ENCODE measurements at places on chromosomes 11 and 22.
A peak's percentile ranks its signal among the peaks of the same experiment; 100 is the strongest.

DNA sequence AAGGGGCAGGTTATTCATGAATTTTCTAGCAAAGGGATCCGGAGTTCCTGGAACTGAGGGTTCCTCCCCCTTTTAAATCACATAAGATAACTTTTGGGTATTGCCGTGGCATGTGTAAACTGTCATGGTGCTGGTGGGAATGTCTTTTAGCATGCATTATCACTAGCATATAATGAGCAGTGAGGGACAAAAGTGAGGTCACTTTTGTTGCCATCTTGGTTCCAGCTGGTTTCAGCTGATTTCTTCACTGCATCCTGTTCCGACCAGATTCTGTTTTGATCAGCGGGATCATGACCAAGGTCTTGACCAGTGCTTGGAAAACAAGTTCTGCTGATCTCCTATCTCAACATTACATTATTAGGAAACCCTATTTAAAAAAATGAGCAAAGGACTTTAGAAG is 7.4 kb downstream of the MIF start:
- no peak for DNase-seq

- no peak for DNase-seq
Measured at GRCh38 chr11:85989746-85990145, 79.1 kb downstream of the PICALM start.

- DNase-seq = no peak
Measured at GRCh38 chr22:24807284-24807950, 1.4 kb downstream of the SGSM1 start.

GRCh38 chr11:44127130-44127529 is 31.7 kb downstream of the EXT2 start:
- no peak for DNase-seq

GRCh38 chr11:120824242-120824641 is 199.7 kb upstream of the TBCEL start:
- no peak for DNase-seq

DNA sequence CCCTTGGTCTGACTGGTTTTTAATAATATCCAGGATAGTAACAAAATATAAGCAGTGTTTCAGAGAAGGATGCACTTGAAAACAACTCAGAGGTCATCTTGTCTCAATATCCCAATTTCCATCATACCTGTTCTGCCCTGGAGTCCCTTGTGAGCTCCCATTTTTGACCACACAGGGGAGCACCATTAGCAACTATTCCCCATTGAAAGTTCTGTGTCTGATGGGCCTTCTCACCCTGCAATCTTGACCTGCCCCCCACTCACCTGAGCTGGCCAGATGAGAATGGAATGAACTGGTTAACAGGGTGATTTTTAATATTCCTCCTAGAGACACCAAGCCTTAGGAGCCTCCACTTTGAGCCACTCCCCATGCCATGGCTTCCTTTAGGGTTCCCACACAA is 3.8 kb upstream of the CAPN5 start:
- no peak for DNase-seq

DNA sequence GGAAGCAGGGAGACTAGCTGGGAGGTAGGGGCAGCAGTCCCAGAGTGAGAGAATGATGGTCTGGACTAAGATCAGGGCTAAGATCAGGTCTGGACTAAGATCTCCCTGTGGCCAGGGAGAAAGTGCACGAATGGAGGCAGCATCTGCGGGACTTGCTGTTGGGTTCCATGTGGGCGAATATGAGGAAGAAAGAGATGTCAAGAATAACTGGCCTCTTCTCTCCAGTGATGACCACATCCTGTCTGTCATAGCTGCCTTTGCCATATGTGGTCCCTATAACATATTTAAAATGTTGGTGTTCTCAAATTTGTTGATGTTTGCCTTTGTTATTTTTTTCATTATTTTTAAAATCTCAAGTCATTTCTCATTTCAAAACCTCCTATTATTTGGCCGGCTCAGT is 27.4 kb upstream of the CXCR5 start:
- DNase-seq = no peak

DNA sequence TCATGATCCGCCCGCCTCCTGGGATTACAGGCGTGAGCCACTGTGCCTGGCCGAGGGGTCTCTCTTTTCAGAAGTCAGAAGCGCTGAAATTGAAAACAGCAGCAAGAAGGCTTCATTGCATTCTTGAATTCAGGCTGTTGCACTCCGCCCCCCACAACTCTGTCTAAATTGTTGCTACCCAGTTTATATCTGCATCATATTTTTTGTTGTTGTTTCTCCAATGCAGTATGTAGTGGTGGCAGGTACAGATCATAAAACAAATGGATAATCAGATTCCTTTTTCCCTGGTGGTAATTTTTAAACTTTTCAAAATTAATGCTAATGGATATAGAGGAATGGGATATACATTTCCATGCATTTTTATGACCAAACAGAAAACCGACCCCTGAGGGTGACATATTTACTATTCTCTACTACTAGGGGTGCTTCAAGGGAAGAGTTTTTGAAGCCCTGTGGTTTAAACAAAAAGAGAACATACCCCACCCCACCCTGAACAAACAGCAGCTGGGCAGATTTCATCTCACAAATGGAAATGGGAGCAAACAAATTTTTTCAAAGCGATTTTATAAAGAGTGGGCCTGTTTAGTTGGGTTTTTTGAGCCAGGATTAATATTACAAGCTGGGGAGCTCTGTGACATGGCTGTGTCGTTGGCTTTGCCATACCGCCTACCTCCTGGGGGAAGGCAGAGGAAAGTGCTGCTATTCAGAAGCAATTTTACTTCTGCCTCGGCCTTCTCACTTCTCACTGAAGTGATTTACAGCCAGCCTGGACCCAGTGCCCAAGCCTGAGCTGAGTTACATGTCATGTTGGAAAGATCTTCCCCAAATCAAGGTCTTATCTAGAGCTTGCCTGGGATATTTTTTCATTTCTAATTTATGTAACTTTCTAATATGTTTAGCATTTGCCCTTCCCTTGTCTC is 16.0 kb upstream of the TMA7B start:
- no peak for DNase-seq

DNA sequence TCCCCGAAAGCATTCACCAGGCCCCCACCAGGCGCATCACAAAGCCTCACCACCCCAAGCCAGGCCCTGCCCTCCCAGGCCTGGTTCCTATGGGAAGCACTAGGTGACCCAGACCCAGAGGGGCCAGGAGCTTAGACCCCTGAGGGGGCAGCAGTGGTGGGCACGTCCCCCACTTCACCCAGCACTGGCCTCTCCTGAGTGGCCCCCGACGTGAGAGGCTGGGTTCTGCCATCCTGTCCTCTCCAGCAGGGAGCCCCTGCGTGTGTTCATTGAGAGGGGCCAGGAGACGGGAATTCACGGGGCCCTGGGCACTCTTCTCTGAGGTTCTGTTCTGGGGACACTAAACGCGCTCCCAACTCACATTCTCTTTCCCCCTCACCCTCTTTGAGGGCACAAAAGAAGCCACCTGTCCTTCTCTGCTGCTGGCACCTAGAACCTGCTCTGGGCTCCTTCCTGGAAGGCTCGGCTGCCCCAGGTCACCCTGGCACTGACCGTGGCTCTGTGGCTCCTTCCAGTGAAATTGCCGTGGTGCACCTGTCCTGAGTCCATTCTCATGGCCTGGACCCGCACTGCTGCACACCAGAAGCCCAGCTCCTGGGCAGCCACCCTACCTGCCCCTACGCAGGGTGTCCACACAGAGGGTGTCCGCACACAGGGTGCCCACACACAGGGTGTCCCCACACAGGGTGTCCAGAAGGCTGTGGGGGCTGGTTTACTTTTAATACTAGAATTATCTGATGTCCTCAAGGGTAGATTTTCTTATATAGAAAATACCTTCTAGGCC is 12.2 kb downstream of the PTDSS2 start:
- no peak for DNase-seq

GRCh38 chr22:46770726-46771125 is 8.3 kb downstream of the TBC1D22A start:
- no peak for DNase-seq

- no peak for DNase-seq
Measured at GRCh38 chr22:32707971-32708370, 93.5 kb upstream of the TIMP3 start.

- no peak for DNase-seq
Measured at GRCh38 chr11:41659985-41660384, 200.5 kb upstream of the LRRC4C start.

GRCh38 chr11:102981324-102981910 is 25.9 kb upstream of the MMP13 start:
- no peak for DNase-seq

- DNase-seq = no peak
Measured at GRCh38 chr22:20424932-20425565, 12.6 kb downstream of the SCARF2 start.

GRCh38 chr22:48275412-48275811 is 1513.0 kb downstream of the TBC1D22A start:
- DNase-seq = no peak

GRCh38 chr11:66188580-66188979 is 79.9 kb upstream of the RAB1B start:
- no peak for DNase-seq

DNA sequence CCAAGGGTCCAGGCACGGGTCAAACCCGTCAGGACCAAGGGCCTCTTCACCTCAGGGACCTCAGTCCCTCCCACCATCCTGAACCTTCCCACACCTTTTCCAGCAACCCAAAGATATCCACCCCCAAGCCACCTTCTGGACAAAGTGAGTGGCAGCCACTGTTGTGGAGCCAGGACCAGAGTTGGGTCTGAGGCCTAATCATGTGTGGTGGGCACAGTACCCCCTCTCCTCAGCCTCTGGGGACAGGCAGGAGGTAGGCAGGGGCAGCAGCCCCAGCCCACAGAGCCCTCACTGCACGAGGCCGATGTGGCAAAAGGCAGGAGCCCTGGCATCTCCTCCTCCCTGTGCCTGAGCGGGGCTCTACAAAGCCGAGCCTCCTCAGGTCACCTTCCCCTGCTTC is 2.5 kb downstream of the KCNJ11 start:
- no peak for DNase-seq

- peak; percentile 38 for DNase-seq
Measured at GRCh38 chr11:73265853-73266645, 6.1 kb upstream of the P2RY6 start.

DNA sequence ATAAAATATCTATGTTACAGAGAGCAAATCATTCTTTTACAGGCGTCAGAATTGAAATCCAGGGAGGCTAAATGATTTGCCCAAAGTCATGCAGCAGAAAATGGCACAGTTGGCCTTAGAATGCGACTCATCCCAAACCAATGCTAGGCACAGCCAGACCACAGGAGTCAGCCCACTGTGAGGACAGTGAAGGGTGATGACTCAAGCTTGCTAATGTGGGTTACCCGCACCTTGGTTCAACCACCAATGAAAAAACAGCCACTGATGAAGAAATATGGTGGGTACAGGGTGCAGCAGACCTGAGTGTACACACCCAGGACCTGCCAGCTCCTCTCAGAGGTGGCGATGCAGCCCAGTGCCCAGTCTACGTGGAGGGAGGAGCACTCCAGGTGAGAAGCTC is 89.7 kb downstream of the ZC3H12C start:
- no peak for DNase-seq

GRCh38 chr11:12116425-12117032 is 6.1 kb downstream of the MICAL2 start:
- no peak for DNase-seq

DNA sequence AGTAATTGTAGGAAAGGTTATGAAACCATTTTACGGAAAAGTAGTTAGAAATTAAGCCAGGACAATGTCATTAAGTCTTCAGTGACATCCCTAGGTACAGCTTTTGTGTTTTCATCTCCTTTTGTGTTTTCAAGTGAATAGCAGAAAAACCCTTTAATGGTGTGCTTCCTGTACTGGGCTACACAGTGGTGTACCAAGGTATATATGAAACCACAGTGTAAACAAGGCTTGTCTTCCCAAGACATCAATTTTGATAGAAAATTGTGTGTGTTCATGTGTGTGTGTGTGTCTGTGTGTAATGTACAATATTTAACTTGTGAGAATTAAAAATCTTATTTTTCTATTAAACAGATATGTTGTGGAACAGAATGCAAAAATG is 8.9 kb downstream of the MRPL17 start:
- no peak for DNase-seq

DNA sequence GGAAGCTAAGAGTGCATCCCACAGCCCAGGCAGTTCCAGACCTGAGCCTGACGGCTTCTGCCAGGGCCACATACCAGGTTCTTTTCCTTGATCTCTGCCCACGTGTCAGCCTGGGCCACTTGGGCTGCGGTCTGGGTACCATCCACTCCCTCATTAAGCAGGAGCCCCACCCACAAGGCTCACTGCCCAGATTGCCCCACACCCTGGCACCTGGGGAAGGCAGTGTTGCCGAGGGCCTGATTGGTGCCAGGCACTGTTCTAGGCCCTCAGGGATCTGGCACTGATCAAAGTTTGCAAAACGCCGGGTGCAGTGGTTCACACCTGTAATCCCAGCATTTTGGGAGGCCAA is 15.4 kb downstream of the GGA1 start:
- no peak for DNase-seq

GRCh38 chr22:20542736-20543135 is 35.3 kb downstream of the MED15 start:
- DNase-seq = no peak

- DNase-seq = no peak
Measured at GRCh38 chr11:75493626-75494025, 32.1 kb downstream of the GDPD5 start.

GRCh38 chr11:11965656-11966353 is 42.6 kb downstream of the DKK3 start:
- no peak for DNase-seq

DNA sequence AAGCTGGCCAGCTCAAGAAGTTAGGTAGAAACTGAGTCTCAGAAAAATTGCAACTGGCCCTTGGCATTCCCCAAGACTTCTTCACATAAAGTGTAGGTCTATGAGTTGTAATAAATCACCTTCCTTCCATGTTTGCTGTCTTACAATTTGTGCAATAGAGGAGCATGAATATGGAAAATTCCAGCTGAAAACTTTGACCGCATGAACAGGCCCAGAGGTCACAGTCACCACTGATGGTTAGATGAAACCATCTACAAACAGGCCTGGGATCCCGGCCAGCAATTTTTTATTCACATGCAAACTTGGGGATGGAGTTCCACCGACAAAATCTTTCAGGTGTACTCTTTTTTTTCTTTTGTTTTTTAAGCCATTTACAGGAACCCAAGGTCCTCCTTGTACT is 88.1 kb downstream of the SERGEF start:
- DNase-seq = no peak

DNA sequence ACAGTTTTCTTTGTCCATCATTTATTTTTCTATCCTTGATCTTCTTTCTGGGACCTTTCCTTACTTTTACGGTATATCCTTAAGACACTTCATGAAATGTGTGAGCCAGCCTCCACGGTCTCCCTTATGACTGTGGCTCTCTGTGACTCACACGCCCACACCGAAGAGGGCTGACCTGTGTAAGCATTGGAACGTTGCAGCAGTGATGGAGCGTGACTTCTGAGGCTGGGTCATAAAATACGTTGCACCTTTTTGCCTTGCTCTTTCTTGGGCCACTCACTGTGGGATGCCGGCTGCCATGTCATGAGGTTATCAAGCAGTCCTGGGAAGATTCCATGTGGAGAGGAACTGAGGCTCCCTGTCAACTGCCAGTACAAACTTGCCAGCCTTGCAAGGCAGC is 96.3 kb upstream of the RAB1B start:
- peak; percentile 60 for DNase-seq

DNA sequence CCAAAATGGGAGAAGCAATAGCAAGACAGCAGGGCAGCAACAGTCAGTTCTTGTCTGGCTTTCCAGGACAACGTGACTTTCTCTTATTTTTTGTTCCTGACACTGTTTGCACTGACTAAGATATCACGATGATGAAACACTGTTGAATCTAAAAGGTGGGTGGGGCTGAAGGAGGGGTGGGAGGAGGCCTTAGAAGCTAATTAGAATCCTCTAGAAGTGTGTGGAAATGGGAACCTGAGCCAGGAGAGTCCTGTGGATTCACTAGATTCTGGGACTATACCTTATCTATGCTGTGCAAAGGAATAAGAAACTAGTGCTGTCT is 300.3 kb downstream of the ST3GAL4 start:
- no peak for DNase-seq
